Left ventricle myocardium superior (tissue), 1 donor: ENCODE measurements at places on chromosomes 13 and 19. TPM values are rescaled to one million over a fixed set of nuclear protein-coding genes. Genes with fewer than 3 reads are reported as not detected.

GRCh38 chr13:59043016-59043415 lies 1120.7 kb downstream of the DIAPH3 start:
- no peak for DNase-seq

DNA sequence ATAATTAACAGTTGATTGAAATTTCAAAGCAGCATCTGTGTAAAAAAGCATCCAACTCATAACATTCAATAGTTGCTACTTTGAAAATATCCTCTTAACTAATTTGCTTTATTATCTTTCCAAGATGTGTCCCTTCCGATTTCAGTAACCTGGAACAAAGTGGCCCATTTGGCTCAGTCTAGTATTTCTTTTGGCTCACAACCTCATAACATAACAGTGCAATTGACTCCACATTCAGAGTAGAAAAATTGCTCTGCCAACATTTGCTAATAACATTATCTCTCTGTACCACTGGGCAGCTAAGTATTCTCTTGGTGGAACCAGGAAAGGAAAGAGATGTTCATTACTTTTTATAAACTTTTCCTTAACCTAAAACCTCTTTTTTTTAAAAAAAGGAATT lies 571.1 kb upstream of the ARGLU1 start:
- no peak for DNase-seq

- DNase-seq: no peak
Observed at GRCh38 chr13:56352901-56353300, 787.8 kb upstream of the PRR20A start.

GRCh38 chr13:32253911-32254399 lies 61.2 kb downstream of the ZAR1L start:
- DNase-seq: no peak

DNA sequence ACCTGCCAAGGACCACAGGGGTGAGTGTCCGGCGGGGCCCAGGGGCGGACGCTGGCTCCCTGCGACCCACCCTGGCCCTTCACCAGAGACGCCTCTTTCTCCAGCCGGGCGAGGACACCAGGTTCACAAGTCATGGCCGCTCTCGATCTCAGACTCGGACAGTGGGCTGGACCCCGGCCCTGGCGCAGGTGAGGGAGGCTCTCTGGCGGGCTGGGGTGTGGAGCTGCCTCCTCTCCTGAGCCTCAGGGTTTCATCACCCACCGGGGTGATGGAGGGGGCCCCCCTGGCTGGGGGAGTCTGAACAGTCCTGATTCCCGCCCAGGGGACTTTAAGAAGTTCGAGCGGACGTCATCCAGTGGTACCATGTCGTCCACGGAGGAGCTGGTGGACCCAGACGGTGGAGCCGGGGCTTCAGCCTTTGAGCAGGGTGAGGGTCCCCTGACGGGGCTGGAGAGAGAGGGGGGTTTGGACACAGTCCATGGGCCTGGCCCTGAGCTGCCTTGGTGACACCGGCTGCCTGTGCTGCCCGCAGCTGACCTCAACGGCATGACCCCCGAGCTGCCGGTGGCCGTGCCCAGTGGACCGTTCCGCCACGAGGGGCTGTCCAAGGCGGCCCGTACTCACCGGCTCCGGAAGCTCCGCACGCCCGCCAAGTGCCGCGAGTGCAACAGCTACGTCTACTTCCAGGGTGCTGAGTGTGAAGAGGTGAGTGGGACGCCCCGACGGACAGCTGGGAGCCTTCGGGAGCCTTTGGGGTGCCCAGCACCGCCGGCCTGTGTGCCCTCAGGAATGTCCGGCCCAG lies 13.6 kb downstream of the ARHGAP45 start:
- DNase-seq: no peak

GRCh38 chr13:96193728-96194310 lies 103.9 kb downstream of the HS6ST3 start:
- DNase-seq: no peak

GRCh38 chr19:19817357-19817756 lies 4.2 kb downstream of the ZNF506 start:
- DNase-seq: no peak

- no peak for DNase-seq
Observed at GRCh38 chr19:17743874-17744580, 7.2 kb upstream of the FCHO1 start.

DNA sequence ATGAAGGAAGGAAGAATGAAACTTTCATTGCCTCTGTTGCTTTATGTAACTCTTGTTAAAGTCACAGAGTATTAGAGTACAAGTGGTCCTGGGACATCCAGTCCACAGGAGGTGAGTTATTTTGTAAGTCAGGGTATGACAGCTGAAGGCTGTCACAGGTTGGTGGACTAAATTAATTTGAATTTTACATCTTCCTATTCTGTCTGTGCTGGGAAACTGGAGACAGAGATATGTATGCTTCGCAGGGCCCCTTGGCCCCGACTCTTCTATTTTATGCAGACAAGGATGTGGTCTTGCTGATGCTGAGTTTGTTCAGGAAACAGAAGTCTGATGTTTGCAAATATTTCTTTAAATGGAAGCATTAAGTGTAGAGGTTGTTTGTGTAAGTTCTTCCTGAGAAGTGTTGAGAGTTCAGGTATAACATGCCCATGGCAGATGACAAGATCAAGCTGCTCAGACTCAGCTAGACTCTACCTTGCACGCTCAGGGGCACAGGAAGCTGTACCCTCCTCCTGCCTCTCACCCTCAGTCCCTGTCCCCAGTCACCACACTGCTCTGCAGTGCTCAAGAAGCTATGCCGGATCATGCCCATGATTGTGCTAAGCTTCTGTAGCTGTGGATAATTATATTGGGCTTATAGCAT lies 23.4 kb downstream of the RASL11A start:
- DNase-seq: no peak

- no peak for DNase-seq
Observed at GRCh38 chr19:47580397-47580796, 7.4 kb upstream of the ZNF541 start.

DNA sequence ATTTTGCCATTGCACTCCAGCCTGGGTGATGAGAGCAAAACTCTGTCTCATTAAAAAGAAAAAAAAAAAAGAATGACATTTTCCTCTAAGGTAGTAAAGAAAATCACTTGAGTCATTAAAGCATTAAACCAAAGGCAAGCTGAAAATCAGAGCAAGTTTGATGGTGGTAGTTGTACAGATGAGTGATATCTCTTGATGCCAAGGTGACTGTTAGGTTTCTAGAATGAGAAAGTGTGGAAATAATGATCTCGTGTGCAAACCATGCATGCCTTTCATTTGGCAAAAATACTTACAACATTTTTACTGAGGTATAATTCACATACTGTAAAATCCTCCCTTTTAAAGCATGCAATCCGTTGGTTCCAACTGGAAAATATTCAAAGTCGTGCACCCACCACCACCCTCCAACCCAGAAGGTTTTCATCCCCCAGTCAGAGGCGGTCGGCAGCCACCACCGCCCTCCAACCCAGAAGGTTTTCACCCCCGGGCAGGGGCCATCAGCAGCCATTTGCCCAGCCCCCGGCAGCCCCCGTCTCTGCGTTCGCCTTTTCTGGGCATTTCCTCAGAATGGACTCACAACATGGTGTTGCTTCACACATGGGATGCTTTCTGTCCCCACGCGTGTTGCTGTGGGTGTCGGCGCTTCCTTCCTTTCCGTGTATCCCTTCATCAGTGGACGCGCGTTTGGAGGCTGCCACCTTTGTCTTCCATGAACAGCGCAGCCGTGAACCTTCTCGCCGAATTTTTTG lies 90.2 kb downstream of the ATP11A start:
- DNase-seq: no peak

GRCh38 chr13:72504131-72504841 lies 223.1 kb downstream of the MZT1 start:
- DNase-seq: no peak

- DNase-seq: no peak
Observed at GRCh38 chr13:71515744-71516038, 351.3 kb downstream of the DACH1 start.

DNA sequence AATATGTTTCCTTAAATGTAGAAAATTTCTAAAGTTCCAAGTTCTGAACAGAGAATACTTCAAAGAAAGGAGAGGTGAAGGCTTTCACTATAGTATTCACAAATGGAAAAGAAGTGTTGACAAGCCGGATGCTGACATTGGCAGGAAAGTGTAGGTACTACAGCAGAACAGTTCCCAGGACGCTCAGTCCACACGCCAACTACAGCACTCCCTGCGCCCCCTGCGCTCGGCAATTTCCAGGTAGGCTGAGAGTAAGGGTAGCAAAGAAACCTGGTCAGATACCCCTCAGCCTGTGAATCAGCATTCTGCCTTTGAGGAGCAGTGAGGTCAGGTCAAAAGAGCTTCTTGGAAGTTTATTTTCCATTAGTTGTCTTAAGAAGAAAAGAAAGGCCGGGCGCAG lies 115.3 kb downstream of the NALCN start:
- no peak for DNase-seq

DNA sequence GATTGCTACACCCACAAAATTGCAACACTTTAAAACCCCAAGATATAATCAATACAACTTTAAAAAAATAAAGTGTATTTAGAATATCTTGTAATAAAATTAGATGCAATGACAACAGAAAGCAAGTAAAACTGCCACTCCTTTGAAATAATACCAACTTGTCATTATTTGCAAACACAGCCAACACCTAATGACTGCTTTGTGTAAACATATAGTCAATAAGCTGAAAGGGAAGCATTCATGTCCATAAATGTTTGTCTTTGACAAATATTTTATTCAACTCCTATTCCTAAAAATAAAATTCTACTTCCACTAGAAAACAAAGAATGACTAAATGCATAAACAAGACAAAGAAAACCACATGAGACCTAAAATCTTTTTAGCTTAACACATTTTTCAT lies 6.6 kb downstream of the SMAD9 start:
- DNase-seq: no peak

- DNase-seq: no peak
Observed at GRCh38 chr19:1270854-1271527, 1.9 kb downstream of the CIRBP start.

GRCh38 chr13:60431108-60431700 lies 34.2 kb downstream of the TDRD3 start:
- no peak for DNase-seq

DNA sequence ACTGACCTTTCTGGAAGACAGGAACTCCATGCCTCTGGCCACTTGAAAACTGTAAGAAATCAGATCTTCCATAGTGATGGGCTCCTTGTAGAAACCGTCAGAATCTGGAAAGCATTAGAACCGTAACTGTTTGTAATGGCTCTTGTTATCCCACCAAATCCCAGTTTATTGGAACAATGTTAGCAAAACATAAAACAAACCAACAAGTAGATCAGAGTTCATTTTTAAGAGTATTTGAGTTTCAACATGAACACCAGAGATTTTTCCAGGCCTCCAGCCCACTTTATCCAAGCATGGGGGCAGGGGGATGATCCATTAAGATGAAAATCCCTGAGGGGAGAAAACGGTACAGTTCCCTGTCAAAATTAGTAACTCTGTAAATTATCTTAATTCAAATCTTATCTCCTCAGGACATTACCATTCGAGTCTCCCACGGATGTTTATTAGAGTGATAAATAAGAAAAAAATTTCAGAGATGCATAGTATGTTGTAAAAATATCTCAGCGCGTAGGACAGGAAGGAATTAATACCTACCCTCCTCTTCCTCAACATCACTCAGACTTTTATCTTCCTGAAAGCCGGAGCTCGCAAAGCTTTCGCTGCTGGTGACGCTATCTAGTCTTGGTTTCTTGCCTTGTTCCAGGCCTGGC lies 172.5 kb downstream of the FLT1 start:
- DNase-seq: no peak

- DNase-seq: no peak
Observed at GRCh38 chr19:56885173-56885985, 44.9 kb upstream of the PEG3 start.

DNA sequence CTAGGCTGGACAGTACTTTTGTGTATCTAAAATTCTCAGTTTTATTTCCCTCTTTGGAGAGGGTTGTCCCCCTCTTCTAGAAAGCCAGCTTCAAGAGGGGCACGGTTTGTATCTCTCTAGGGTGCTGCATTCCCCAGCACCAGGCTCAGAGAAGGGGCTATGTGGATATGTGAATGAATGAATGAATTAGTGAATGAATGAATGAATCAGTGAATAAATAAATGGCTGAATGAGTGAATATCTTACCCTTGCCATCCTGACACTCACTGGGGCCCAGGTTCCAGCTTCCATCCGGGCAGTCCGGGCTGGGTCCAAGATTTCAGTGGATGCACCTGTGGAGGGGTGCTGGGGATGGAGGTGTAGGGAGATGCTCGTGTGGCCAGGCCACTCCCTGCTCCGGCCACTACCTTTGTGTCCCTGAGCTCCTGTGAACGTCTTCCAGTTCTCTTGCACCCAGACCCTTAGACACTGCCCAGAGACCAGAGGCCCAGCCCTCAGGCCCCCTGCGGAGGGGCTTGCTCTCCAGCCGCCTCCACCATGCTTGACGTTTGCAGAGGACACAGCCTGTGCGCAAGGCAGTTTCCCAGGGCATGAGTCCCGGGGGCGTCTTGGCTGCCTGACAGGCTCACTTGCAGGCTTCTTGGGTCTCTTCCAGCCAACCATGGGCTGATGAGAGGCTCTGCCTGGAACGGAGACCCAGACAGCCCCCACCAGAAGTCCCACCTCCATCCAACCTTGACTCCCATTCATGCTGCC lies 2.8 kb upstream of the KCNN1 start:
- DNase-seq: no peak

DNA sequence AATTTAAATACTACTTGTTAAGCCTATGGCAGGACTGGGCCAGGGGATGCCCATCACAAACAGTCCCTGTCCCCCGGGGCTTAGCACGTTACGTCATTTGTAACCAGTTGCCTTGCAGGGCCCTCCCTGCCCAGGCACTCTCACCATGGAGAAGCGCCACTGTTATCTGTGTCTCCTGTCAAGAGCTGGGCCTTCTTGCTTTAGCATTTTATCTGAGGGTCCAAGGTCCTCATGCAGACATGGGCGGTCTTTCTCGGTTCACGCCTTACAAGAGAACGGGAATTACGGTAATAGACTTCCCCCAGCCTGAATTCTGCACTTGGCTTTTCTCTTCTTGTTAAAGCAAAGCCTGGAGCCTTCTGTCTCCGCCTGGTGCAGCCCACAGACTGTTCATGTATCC lies 46.1 kb downstream of the TMED1 start:
- DNase-seq: no peak

- DNase-seq: no peak
Observed at GRCh38 chr13:50267917-50268316, 252.7 kb downstream of the KCNRG start.

GRCh38 chr19:13097463-13098258 lies 5.0 kb downstream of the LYL1 start:
- peak; percentile 79 for DNase-seq

GRCh38 chr13:85186356-85187045 lies 612.7 kb downstream of the SLITRK6 start:
- DNase-seq: no peak

GRCh38 chr19:14786421-14786851 lies 8.1 kb upstream of the ADGRE2 start:
- DNase-seq: peak; percentile 38

GRCh38 chr19:11142528-11143171 lies 12.9 kb downstream of the SPC24 start:
- DNase-seq: peak; percentile 96

GRCh38 chr13:51595416-51595815 lies 11.2 kb downstream of the WDFY2 start:
- no peak for DNase-seq

GRCh38 chr13:94632226-94632980 lies 30.7 kb downstream of the GPR180 start:
- no peak for DNase-seq

KCNC3 gene
- 2.5 TPM for total RNA-seq

LIM2 gene
- total RNA-seq: not detected

RASIP1 gene
- total RNA-seq: 13.7 TPM

NLRP5 gene
- total RNA-seq: not detected

HSPB6 gene
- total RNA-seq: 676 TPM

ZNF100 gene
- 6.3 TPM for total RNA-seq

TEX101 gene
- total RNA-seq: not detected

RNF17 gene
- not detected for total RNA-seq

SRRM5 gene
- 0.20 TPM for total RNA-seq

DMPK gene
- 275 TPM for total RNA-seq

KASH5 gene
- total RNA-seq: not detected

ZNF223 gene
- total RNA-seq: 2.3 TPM

BORA gene
- total RNA-seq: 0.62 TPM
